ENCODE measurements at places on chromosomes 6 and 20.

DNA sequence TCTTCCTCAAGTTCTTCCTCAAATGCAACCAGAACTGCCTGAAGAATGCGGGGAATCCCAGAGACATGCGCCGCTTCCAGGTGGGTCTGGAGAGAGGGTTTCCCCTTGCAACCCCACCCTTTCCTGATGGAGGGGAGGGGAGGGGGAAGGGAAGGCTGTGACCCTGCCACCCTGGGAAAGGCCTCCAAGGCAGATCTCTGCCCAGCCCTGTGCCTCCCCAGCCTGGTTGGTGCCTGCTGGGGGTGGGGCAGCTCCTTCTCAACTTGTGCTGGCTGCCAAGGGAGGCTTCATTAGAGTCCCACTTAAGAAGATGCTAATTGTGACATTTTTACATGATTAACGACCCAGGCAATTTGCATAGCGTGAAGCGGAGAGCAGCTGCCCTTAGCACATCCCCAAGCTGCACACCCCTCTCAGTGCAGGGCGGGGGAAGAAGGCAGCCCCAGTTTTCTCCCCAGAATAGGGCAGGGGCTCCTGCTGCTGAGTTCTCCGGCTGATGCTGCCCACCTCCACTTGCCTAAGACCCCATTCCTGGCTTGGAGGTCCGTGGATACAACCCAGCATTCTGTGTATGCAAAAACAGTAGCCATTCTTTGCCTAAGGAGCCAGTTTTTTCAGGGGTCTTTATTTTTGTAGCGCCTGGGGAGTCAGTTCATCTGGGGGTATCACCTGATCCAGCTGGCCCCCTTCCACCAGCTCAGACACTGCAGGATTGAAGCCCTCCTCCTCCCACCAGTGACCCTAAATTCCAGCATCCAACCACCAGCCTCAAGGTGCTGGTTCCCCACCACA is 51.7 kb downstream of the CPXM1 start:
- no peak for DNase-seq

DNA sequence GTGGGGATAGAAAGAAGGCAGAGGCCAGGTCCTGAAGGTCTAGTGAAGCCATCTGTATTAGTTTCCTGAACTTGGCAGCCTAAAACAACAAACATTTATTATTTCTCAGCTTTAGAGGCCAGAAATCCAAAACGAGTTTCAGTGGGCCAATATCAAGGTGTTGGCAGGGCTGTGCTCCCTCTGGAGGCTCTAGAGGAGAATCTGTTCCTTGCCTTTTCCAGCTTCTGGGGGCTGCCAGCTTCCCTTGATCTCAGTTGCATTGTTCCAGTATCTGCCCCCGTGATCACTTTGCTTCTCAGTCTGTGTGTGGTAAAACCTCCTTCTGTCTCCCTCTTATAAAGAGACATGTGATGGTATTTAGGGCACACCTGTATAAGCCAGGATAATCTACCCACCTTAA is 82.4 kb downstream of the MAFB start:
- no peak for DNase-seq

DNA sequence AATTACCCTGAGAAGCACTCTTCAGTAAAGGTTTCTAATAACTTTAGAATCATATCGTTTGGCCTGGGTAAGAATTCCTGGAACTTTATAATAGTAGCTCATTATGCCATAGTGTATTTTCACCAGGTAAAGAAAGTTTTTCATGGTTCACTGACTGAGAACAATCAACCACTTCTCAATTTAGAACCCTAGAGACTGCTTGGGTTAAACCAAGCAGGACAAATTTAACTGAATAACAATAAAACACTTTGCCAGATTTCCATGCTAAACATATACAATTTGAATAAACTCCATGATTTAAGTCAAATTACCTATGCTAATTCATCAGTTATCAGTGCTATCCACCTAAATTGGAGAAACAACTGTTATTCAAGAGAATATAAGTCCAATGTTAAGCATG is 99.4 kb downstream of the PLG start:
- no peak for DNase-seq

DNA sequence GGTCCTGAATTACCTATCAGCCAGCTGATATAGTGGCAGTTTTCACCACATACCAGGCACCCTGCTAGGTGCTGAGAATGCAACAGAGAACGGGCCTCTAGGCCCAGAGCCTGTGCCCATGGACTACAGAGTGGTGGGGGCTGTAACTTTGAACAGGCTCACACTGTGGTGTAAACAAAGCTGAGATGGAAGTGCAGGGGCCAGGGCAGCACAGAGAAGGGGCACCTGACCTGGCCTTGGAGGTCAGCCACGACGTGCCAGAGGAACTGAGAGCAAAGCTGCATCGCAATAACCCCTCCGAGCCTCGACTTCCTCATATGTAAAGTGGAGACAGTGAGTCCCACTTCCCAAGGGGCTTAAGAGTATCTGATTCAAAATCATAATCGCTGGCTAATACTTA is 105.8 kb downstream of the MAFB start:
- peak; percentile 19 for DNase-seq

GRCh38 chr6:111474771-111475170 is 8.2 kb downstream of the REV3L start:
- no peak for DNase-seq

DNA sequence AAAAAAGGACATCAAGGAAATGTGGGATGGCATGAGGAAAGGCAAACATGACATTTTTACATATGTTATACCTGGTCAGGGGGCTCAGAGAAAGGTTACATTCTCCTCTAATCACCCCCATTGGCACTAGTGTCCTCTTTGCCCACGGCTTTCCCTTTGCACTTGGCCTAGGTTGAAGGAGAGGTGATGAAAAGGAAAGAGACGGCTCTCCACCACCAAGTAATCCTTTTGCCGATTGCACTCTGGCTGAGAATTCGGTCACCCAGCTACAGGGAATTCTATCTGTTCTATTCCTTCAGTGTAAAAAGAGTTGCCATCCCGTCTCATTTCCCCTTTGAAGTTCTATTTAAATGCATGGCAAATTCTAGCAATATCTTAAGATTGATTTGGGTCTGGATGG is 10.4 kb downstream of the VGLL2 start:
- DNase-seq, result no peak

- peak; percentile 55 for DNase-seq
Observed at GRCh38 chr6:43951063-43951755, 176.0 kb downstream of the MRPL14 start.

DNA sequence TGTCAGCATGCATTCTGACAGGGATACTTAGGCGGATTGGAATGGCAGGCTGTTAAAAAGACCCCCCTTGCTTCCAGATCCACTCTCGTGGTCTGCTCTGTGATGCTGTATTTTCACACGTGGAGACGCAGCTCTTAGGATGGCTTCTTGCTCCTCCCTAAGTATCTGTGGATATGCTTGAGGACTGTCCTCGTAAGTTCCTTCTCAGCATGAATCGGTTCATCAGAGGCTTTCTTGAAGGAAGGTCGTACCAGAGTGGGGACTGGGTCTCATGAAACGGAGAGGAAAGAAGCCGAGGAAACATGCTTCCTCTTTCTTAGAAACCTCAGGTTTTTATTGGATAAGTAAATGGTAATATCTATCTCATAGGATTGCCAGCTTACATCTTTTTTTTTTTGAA is 220.4 kb downstream of the FARS2 start:
- DNase-seq, result no peak

GRCh38 chr6:103799971-103800670 is 1059.6 kb downstream of the HACE1 start:
- no peak for DNase-seq

DNA sequence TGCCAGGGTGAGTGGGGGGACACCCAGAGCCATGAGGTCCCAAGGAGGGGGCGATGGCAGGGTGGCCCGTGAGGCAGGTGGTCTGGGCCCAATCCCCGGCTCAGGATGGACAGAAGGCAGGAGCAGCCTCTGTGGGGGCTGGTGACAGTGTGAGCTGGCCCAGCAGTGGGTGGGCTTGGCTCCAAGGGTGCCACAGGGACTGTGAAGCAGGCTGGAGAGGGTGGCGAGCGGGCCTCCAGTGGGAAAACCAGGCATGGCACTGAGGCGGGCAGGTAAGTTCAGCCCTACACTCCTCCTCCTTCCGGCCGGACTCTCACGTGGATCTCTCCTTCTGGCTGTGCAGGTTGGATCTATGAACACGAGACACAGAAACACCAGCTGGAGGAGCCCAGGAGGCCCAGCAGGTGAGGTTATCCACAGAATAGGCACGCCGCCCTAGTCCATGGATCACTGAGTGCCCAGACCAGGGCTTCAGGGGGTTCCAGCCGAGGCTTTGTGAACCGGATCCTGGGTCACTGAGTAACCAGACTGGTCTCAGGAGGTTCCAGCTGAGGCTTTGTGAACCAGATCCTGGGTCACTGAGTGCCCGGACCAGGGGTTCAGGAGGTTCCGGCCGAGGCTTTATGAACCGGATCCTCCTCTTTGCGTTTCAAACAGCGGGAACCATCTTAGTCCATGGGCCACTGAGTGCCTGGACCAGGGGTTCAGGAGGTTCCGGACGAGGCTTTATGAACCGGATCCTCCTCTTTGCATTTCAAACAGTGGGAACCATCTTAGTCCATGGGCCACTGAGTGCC is 76.4 kb upstream of the BHLHE23 start:
- DNase-seq, result no peak

GRCh38 chr20:40895182-40895581 is 133.4 kb upstream of the TOP1 start:
- DNase-seq, result no peak

- DNase-seq, result no peak
Observed at GRCh38 chr6:34098045-34098936, 47.6 kb downstream of the GRM4 start.

- peak; percentile 33 for DNase-seq
Observed at GRCh38 chr6:16345449-16346330, 107.3 kb downstream of the GMPR start.

DNA sequence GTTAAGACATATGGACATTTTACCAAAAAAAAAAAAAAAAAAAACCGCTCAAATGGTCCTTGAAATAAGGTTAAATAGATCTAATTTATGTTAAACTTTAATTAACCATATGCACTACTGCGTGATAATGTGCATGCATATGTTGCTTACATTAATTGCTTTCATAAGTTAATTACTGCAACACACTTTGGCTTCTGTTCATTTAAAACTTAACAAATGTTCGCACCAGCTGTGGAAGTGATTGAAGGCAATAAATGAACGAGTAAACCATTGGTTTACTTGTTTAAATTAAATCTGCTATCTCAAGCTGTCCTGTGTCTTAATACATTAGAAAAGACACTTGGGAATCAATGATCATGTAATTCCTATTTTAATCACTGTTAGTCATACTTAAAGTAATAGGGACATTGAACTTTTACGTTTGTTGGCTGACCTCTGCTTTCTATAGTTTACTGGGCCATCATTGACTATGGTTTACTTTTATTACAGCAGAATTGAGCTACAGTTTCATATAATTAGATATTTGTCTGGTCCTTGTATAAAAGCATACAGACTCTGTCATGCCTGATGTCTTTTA is 294.7 kb downstream of the KHDC1L start:
- DNase-seq, result no peak

GRCh38 chr20:53226826-53227225 is 254.7 kb downstream of the TSHZ2 start:
- no peak for DNase-seq

DNA sequence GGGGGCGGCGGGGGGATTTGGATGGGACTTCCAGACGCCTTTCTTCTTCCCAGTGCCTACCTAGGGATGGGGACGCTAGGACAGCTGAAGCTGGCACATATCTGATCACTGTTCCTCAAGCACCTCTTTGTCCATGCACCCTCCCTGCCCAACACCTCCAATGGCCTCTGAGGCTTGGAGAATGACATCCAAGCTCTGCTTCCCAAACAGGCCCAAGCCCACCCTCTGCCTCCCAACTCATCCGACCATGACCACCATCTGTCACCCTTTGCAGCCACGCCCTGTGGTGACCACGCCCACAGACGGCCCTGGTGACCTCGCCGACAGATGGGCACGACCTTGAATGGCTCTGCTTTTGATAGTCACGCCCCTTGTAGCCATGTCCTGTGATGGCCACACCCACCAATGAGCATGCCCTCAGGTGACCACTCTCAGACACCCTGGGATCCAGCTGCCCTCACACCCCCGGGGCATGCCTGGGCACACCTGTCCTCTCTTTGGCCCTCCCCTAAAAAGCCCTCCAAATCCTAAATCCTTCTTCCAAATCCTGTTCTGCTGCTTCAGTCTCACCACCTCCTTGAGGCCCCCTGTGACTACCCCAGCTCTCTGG is 51.0 kb downstream of the SSR1 start:
- DNase-seq, result peak; percentile 64

DNA sequence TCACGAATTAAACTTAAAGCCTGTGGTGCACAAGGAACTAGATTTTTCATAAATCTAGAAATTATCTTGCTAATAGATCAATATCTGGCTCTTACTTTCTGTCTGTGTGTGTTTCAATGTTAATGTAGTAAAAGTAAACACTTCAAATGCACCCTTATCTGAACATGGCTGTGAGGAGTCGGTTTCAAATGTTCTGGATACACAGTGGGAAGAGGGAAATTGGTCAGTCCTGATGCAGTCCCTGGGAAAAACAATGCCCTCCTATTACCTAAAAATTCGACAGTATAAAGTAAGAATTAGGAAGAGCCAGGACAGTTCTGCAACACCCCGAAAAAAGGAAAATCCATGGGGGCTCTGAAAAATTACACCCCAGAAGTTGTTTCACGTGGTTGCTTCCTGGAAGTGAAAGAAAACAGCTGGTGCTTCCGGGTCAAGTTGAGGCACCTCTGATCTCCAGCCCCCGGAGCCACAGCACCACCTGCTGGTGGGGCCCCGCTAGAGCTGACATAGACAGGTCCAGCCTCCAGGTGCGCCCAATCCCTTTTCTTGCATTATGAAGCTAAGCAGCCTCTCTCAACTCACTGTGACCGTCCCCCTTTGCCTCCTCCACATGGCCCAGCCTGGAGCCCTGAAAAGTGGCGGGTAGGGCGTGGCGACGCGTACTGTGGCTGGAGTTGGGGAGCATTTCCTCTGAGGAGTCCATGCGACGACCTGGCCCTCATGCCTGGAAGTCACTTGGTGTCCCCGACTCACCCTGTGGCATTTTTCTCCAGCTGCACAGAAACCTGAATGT is 8.3 kb downstream of the SEMG2 start:
- DNase-seq, result peak; percentile 56

- DNase-seq, result peak; percentile 65
Observed at GRCh38 chr6:31597006-31597405, 4.2 kb upstream of the NCR3 start.

- no peak for DNase-seq
Observed at GRCh38 chr6:95387845-95388244, 189.5 kb upstream of the MANEA start.

DNA sequence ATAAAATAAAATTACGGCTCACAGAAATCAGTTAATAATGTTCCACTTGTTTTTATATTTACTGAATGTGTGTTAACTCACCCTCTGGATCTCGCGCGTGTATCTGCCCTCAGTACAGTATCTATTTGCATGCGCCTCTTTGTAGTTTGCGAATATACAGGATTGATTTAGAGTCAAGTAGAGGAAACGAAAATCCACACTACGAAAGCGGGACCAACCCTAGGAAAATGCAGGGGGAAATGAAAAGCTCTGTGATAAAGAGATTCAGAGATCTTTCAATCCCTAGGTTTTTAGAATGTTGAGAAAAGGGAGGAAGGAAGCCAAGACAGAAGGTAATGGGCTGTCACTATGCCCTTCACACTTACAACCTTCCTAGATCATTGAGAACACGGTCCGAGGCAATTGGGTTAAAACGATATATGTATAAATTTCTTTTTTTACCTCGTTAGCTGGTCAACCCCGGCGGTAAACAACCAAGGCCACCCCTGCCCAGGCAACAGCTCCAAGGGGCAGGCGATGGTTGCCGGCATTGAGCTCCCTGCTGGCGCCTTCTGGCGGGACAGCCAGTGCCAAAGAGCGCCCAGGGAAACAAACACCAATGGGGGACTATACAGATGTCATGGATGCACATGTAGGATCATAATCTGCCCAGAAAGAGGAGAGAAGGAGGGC is 792 bp upstream of the FUT9 start:
- DNase-seq, result no peak

- no peak for DNase-seq
Observed at GRCh38 chr6:93176070-93176469, 243.3 kb downstream of the EPHA7 start.
